ENCODE measurements at places on chromosomes 11 and 22.

- no peak for DNase-seq
These were observed 25.8 kb downstream of the TPST2 start for GRCh38 chr22:26564181-26564580.

GRCh38 chr22:27420817-27421361 lies 380.7 kb downstream of the MN1 start:
- no peak for DNase-seq

- no peak for DNase-seq
These were observed 8.3 kb upstream of the SLC39A13 start for GRCh38 chr11:47399860-47400767.

DNA sequence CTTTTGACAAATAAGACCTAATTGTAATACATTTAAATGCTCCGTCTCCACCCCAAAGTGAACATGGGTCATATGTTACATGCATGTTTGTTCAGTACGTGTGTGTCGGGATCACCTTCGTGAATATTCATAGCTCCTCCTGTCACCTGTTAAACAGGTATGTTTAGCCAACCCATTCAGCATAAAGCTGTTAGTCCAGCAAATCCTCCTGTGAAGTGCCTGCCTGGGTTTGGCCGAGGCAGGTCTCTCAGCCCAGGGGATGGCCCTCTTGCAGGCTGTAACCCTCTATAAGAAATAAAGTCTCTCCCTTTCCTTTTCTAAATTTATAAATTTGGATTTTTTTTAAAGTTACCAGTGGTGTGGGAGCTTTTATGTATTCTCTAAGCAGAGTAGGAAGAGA lies 38.9 kb upstream of the NTM start:
- no peak for DNase-seq

GRCh38 chr11:104979839-104980238 lies 11.5 kb upstream of the CASP4 start:
- no peak for DNase-seq

DNA sequence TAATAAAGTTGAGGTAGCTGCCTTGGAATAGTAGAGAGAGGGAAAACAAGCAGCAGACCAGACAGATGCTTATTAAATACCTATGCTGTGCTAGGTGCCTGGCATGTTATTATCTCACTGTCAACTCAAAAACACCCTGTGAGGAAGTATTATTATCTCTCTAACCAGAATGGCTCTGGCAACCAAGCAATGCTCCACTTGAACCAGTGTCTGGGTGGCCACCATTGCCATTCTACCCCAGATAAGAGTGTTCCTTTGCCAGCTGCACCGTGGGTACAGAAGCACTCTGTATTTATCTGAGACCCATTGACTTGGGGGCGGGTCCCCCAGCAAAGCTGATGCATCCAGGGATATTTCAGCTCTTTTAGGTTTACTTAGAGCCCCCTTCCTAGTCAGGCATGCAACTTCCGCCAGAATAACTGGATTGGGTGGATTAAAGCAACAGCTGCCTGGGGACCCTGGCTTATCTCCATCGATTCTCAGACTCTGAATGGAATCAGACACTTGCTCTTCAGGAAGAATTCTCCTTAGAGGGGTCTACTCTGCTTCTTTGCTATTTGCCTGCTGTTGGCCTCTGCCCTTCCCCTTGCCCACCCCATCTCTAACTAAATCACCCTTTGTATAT lies 49.1 kb downstream of the RCN1 start:
- no peak for DNase-seq

GRCh38 chr22:20494978-20495860 lies at the start of gene KLHL22:
Gene KLHL22, minus strand, starts transcription at chr22:20495795. Its CDS starts 6,584 bp downstream, at chr22:20489211.
- DNase-seq, result no peak

- DNase-seq, result no peak
These were observed 58.1 kb downstream of the CHRDL2 start for GRCh38 chr11:74672956-74673692.

DNA sequence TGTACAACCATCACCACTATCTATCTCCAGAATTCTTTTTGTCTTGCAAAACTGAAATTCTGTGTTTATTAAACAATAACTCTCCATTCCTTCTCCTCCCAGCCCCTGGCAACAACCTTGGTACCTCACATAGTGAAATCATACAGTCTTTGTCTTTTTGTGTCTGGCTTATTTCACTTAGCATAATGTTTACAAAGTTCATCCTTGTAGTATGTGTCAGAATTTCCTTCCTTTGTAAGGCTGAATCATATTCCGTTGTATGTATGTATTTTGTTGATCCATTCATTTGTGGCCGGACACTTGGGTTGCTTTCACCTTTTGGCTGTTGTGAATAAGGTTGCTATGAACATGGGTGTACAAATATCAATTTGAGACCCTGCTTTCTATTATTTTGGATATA lies 243.7 kb upstream of the TBCEL start:
- no peak for DNase-seq

DNA sequence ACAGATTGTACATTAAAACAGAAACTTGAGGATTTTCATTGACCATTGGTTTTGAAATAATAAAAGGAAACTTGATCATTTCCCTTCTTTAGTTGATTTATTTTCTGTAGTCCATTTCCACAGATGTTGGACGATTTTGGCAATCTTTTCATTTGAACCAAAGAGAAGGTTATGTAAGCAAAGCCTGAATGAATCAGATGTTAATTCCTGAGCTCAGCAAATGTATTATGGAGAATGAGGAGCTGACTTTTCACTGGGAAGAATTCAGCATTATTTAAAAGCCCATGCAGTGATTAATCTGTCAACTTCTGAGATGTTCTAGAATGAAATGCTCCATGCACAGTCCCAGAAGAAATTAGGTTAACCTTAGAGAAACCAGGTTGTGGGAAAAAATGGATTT lies 29.0 kb downstream of the ELMOD1 start:
- DNase-seq, result no peak

DNA sequence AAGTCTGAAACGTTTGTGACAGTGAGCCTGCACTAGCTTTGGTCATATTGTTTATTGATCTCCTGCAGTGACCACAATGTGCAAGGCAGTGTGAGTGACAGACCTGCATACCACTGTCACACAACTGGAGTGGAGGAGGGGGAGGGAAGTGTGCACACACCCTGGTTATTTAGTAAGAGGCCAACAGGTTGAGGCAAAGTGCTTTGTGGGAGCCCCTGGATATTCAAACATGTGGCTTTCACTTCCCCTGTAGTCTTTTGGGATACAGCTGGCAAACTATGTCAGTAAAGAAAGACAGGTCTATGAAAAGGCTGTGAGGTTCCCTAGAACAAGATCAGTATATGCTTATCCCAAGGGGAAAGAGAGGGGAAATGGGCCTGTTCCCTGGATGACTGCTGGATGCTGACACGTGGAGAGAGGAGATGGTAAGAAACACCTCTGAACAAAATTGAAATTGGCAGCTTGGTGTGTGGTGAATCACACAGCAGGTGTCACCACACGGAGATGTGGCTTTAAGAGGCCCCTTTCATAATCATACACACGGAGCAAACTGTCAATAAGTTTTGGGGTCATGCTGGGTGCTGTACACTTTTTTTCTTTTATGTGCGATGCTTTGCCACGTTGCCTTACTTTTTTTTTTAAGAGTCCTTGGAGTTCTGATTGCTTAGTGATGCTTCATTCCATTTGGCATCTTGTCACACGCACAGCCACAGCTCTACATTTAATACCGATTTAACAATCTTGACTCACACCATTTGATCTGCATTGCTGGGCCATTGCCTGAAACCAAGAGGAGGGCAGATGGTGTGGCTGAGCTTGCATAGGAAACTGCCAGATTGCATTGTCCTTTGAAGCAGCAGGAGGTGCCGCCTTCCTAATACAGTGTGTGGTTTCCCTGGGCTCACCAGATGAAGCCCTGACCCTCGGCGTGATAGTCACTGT lies 11.3 kb downstream of the OSBP2 start:
- DNase-seq, result no peak

DNA sequence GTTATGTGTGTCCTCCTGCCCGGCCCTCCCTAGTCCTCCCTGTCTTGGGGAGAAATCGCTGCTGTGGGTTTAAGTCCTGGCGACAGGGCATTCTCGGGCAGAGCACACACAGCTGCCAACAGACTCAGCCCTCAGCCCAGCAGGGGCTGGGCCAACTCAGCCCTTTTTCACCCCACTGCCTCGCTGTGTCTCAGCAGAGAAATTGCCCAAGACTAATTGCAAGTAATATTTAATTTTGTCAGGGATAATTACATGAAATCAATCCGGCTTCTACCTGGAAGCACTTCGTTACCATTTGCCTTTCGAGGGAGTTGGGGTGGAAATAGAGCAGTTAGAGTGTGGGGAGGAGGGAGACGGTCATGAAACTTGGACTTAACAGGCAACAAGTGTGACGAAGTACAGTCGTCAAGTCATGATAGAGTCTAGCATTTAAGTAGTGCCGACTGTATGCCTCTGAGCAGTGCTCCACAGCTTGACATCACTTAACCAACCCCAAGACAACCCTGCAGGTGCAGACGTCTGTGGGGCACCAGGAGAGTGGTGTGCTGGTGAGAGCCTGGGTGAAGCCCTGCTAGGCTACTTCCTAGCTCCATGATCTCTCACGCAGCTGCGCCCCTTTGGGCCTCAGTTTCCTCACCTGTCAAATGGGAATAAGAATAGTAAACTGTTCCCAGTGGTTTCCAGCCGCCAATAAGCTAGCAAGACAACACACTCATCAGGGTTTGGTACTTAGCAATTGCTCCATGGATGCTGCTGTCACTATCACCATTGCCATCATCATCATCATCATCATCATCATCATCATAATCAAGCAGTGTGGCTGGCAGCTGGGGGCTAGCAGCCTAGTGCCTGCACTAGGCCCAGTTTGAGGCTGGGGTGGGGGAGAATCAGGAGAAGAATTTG lies 29.2 kb downstream of the MN1 start:
- no peak for DNase-seq

DNA sequence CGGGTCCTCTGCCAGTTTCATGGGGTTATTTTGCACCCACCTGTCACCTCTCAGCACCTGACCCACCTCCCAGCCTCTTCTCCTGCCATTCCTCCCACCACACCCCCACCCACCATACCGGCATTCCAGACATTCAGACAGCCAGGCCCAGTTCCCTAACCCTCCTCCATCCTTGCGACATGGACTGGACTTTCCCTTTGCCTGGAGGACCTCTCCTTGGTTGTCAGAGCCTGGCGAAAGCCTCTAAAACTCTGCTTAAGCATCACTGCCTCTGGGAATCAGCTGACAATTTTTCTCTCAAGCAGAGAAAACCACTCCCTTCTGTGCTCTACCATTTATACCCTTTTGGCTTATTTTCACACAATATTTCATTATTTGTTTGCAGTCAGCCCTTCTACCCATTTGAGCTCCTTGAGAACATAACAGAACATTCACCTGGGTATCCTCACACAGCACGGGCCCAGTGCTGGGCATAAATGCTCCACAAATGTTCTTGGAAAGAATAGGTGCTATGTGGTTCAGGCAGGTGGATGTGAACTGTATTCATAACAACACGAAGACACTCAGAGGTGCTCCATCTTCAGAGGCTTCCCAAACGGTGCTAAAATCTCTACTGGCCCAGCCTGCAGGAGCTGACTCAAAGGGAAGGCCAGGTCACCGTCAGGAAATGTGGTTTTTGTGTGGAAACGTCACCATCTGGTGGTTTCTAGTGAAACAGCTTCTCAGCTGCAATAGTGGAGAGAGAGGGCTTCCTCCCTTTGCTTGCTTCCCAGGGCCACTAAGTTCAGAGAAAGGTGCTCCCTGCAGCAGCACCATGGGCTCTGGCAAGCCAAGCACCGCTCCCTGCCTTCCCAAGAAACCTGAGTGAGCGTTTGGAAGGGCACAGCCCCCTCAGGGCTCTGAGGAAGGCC lies 10.4 kb downstream of the SPATA19 start:
- no peak for DNase-seq

DNA sequence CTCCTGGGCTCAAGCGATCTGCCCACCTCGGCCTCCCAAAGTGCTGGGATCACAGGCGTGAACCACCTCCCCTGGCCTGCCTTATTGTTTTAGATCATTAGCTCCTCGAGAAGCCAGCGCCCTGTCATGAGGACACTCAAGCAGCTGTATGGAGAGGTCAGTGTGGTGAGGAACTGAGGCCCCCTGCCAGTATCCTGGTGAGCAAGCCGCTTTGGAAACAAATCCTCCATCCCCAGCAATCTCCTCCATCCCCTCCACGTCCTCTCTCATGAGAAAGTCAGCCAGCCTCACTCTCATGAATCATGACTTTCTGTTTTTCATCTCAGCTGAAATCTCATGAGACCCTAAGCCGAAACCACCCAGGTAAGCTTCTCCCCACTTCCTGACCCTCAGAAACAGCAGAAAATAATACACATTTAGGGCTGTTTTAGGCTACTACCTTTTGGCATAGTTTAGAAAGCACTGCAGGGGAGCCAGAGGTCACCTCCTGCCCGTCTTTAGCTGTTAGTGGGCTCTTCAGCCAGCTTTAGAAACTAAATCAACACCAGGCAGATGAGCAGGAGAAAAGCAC lies 56.0 kb downstream of the CTTN start:
- no peak for DNase-seq

GRCh38 chr22:18990355-18991137 lies 54.5 kb upstream of the PRODH start:
- DNase-seq, result no peak

- no peak for DNase-seq
These were observed 67.4 kb downstream of the SCN3B start for GRCh38 chr11:123587044-123587443.

DNA sequence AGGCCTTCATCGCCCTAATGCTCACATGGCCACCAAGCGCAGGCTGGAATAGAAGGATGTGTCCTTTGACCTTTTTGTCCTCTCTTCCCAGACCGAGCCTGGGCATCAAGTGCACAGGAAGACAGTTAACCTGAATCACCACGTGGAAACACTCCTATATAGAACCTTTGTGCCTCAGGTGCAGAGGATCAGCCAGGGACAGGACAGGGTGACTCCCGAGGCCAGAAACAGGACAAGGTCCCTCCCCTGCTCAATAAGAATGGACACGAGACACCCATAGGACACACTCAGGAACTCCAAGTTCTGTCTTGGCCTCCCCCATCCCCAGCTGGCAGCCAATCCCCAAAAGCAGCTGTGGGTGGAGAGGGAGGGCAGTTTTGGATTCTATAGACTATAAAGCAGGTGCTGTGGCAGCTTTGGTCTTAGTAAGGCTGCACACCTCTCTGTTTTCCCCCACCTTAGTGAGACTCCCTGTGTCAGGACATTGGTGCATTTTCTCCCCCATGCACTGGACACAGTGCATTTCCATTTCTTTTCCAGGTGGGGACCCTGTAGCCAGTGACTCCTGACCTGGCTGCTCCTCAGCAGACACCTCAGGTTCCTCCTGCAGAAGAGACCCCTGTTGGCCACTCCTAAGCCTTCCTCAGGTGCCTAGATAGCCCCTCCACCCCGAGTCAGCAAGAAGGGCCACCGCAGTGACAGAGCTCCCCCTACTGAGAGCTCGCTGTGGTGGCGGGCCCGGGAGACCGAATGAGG lies 43.6 kb upstream of the POU2AF1 start:
- peak; percentile 31 for DNase-seq

GRCh38 chr22:43338766-43339345 lies 4.3 kb downstream of the SCUBE1 start:
- DNase-seq, result no peak

Measured in stimulated activated CD4-positive, alpha-beta T cell treated with anti-CD3 and anti-CD28 coated beads, TNF-alpha, amount 100 ng/mL, for 4 hours (primary cell).